NCI-H226 (cell line): ENCODE measurements at places on chromosomes 3 and 15.

DNA sequence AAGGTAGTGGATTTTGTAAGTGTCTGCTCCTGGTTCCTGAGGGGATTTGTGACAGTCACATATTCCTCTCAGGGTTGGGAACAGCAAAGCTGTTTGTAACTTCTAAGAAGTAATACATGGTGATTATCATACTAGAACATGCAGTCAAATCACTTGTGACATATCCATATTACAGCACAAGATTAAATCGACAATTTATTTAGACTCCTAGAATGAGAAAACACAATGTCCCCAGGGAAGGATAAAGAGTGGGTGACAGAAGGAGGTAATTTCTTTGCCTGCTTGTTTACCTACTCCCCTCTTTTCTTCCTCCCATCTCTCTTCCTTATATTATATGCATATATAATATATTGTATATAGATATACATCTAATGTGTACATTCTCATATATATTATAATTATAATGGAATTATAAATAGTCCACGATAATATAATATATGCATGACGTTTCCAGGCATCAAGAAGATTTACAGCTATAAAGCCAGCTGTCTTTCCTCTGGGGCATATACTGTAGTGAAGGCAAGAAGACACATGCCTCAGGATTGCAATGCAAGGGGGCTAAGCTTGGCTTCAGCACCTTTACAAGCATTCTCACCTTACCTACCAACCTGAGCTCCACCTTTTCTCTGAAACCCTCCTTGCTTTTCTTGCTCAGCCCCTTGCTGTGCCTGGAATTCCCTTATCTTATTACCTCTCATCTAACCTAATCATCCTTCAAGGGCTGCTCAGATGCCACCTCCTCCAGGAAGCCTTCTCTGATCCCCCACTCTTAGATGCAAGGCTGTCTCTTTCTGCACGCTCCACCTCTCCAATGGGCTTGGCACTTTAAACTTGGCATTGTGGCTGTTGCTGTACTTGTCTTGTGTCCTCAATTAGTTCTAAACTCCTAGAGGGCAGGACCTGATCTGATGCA is 73.1 kb upstream of the PIAS1 start:
- no peak for DNase-seq

- DNase-seq = no peak
Observed at GRCh38 chr3:157182879-157183278, 22.9 kb upstream of the CCNL1 start.

DNA sequence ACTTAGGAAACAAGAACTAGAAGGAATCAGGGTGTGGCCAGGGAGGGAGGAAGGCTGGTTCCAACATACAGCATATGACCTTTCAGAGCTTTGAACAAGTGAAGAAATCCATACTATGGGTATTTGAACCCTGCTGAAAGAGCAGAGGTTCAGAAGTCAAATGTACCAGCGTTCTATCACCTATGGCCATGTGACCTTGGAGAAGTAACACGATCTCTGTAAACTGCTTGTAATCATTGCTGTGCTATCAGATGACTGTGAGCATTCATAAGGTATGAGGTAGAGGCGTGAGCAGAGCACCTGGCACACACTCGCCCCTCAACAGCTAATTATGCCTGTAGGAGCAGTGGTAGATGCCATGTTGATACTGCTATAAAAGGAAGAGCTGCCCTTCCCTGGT is 55.2 kb downstream of the KLHL6 start:
- no peak for DNase-seq

- DNase-seq = no peak
Observed at GRCh38 chr15:57684491-57685151, 21.9 kb upstream of the POLR2M start.

DNA sequence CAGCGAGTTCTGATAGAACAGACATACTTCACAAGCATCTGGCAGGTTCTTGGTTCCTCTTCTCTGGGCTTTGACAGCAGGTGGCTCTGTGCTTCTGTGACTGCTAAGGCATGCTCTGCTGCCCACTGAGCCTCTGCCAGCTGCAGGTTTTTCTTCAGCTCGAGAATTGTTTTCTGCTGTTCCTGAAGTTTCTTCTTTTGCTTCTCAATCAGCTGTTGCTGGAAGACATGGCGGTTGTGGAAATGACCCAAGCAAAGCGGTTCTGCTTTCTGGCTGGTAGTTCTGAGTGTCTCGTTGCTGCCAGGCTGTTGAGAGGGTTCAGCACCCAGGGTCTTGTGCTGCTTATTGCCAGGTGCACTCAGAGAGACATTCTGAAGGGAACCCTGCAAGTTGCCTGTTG is 50.8 kb downstream of the CCDC191 start:
- DNase-seq = no peak

DNA sequence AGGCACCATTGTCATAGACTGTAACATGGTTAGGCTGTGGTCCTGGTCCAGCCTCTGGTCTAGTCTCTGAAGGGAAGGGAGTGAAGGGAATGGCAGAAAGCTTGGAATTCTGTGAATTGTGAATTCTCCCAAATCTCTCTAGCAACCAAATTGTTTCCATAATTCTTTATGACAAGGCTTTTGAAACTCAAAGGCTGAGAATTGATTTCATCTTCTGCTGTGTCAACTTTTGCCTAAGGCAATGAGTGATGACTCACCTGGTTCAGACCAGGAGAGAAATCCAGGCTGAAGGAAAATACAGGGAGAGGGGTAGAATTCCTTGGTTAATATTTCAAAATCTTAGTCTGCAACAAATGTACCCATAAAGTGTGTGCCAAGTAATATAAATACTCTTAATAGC is 82.6 kb upstream of the ADPGK start:
- DNase-seq = peak; percentile 72

DNA sequence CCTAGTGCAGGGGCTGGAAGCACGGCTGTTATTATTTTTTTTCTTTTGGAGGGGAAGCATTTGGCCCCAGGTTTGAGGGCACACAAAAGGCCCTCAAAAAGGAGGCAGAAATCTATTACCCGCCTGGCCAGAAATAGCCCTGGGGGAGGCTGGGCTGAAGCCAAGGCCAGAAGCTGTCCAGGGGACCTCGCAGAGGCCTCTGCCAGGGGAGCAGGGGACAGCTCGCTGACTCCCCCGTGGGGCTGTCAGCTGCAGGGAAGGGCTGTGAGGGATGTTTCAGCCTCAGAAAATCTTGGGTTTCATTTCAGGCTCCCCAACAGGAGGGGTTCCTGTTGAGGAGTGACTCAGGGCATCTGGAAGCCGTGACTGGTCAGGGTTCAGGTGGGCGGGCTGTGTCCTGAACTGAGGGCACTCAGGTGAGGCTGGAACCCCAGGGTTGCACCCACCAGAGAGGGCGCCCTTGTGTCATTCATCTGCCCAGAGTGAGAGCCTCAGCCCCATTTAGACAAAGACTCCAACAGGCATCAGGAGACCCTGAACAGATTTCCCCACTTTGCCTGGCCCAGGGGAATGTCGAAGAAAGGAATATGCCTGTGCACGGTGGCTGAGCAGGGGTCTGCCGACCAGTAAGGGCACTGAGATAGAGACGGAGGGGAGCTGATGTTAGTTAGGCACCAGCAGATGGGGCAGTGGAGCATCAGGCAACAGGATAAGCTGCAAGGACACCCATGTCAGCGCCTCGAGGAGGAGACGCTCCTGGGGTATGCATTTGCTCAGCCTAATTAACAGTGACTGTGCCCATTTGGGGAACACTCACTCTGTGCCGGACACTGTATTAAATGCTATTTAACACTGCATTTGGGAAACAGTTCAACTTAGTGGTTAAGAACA is 43.5 kb upstream of the SLC6A11 start:
- no peak for DNase-seq

DNA sequence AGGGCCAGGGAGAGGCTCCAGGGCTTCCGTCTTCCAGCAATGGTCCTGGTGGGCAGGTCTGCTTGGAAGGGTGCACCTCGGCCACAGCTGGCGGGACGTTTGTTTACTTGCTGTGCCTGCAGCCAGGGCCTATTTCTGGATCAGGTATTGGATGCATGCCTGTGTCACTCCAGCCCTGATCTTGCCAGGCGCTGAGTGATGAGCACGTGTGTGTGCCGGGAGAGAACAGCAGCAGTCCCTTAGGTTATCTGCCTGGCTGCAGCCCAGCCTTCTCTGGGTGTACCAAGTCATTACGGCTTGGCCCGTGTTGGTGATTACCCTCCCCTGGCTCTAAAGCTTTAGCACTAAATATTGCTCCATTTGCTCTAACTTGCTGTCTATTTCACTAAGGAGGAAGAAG is 14.9 kb downstream of the CCDC32 start:
- no peak for DNase-seq

GRCh38 chr3:23086331-23086730 is 116.8 kb upstream of the UBE2E2 start:
- no peak for DNase-seq

GRCh38 chr3:51389423-51390183 is 1.5 kb upstream of the RBM15B start:
- no peak for DNase-seq
